Left ventricle myocardium inferior (tissue), 1 donor: ENCODE measurements at places on chromosomes 12 and 14. TPM values are rescaled to one million over a fixed set of nuclear protein-coding genes. Genes with fewer than 3 reads are reported as not detected.

DNA sequence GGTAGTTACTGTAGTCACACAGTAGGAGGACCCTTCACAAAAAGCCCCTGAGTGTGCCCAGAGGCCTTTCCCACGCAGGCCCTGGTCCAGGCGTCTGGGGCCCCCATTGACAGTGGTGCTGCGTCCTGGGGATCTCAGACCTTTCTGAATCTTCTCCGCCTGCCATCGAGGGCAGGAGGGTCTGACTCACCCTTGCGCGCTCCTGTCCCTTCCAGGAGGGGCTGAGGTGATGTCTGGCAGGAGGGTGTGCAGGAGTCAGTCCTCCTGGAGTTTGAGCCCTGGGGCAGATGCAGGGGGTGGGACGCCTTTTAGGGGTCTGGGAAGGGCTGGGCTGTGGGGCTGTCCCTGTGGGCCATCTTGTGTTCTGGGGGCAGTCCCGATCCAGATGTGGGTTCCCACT, 386.8 kb downstream of the TMEM121 start:
- DNase-seq, result no peak
- peaks cover 17% of the 10 kb centered on the region for H3K27me3 ChIP-seq
- H3K36me3 ChIP-seq, result no peaks in the 10 kb centered on the region
- H3K4me3 ChIP-seq, result no peak overlapping the region
- H3K4me1 ChIP-seq, result no peaks in the 10 kb centered on the region

GRCh38 chr14:23695664-23695999, 59.5 kb downstream of the DHRS2 start:
- peak overlapping the region; percentile 59 for H3K4me3 ChIP-seq
- H3K4me1 ChIP-seq, result peaks cover 29% of the 10 kb centered on the region
- peaks cover 22% of the 10 kb centered on the region for H3K27me3 ChIP-seq
- H3K36me3 ChIP-seq, result no peaks in the 10 kb centered on the region
- no peak overlapping the region for H3K27ac ChIP-seq
- DNase-seq, result no peak

DNA sequence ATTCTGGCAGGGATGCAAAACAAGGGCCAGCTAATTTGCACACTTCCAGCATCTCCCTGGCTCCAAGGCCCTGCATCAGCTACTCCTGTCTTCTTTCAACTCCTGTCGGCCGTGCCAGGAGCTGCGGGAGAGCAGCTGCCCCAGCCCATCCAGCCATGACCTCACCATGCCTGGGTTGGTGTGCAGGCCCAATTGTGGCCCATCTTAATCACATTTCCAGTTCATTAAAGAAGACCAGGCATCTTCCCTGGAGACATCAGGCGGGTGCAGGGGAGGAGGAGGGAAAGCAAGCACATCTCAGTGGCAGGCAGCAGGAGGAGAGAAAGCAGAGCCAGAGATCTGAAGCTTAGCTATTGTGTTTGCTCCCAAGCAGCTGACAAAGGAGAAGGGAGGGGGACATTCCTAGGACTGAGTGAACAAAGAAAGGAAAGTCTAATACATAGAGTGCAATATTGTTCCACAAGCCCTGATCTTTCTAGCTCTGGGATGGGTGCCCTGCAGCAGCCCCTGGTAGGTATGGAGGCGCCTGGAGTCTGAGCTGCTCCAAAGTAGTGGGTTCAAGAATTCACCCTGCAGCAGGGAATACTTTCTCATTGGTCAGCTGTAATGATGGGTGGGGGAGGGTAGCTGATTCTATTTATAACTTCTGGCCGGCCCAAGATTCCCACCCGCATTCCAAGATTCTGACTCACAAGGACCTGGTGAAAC, 40.1 kb downstream of the VWF start:
- no peaks in the 10 kb centered on the region for H3K27me3 ChIP-seq
- H3K27ac ChIP-seq, result peak overlapping the region; percentile 80
- no peak overlapping the region for H3K4me3 ChIP-seq
- peaks cover 7% of the 10 kb centered on the region for H3K36me3 ChIP-seq
- no peak for DNase-seq

GRCh38 chr14:69395929-69396328, 2.2 kb downstream of the ERH start:
- peaks cover 82% of the 10 kb centered on the region for H3K4me1 ChIP-seq
- no peak overlapping the region for H3K27ac ChIP-seq
- H3K27me3 ChIP-seq, result no peaks in the 10 kb centered on the region
- DNase-seq, result no peak
- no peak overlapping the region for H3K4me3 ChIP-seq

DNA sequence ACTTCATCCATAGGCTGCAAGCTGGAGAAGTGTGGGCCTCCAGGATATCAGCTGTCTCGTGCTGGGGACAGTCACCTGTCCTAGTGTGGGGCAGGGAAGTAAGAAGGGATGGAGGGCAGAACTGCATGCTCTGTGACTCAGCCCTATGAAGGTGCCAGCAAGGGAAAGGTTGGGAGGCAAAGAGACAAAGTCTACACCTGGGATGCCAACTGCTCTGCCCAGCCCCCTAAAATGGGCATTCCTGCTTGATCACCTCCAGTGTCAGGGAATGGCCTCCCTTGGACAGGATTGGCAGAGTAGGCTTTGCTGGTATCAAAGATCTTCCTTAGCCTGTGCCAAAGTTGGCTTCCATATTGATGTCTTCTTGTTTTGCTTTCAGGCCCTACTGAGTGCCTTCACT, 335.0 kb downstream of the BCL11B start:
- no peak overlapping the region for H3K4me3 ChIP-seq
- no peaks in the 10 kb centered on the region for H3K36me3 ChIP-seq
- no peak for DNase-seq
- H3K27ac ChIP-seq, result no peak overlapping the region
- H3K4me1 ChIP-seq, result no peaks in the 10 kb centered on the region

- peaks cover 51% of the 10 kb centered on the region for H3K4me1 ChIP-seq
- H3K27ac ChIP-seq, result no peak overlapping the region
- DNase-seq, result no peak
- H3K36me3 ChIP-seq, result peaks cover 32% of the 10 kb centered on the region
- no peak overlapping the region for H3K4me3 ChIP-seq
- no peaks in the 10 kb centered on the region for H3K27me3 ChIP-seq
Observed at GRCh38 chr12:12521888-12522287, 40.8 kb downstream of the DUSP16 start.

DNA sequence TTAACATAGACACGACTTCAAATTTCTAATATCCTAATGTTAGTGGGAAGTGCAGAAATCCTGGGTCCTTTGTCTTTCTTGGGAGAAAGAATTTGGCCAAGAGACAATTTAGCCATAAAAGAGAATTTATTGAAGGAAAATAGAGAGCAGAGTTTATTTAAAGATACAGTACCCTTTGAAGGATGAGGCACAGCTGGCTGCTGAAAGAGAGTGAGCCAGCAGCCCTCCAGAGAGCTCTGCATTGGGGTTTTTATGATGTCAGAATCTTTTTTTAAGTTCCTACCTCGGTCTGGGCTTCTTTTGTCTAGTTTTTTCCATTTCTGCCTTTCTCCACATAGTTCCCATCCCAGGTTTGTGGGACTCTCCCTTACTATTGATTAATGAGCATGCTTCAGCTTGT, 37.5 kb downstream of the CCER1 start:
- H3K36me3 ChIP-seq, result no peaks in the 10 kb centered on the region
- no peak for DNase-seq
- peaks cover 3% of the 10 kb centered on the region for H3K4me1 ChIP-seq
- H3K27me3 ChIP-seq, result no peaks in the 10 kb centered on the region
- no peak overlapping the region for H3K27ac ChIP-seq

- DNase-seq, result no peak
- H3K36me3 ChIP-seq, result no peaks in the 10 kb centered on the region
- H3K27me3 ChIP-seq, result no peaks in the 10 kb centered on the region
- peak overlapping the region; percentile 67 for H3K27ac ChIP-seq
Observed at GRCh38 chr14:61341275-61342206, 20.2 kb downstream of the PRKCH start.

DNA sequence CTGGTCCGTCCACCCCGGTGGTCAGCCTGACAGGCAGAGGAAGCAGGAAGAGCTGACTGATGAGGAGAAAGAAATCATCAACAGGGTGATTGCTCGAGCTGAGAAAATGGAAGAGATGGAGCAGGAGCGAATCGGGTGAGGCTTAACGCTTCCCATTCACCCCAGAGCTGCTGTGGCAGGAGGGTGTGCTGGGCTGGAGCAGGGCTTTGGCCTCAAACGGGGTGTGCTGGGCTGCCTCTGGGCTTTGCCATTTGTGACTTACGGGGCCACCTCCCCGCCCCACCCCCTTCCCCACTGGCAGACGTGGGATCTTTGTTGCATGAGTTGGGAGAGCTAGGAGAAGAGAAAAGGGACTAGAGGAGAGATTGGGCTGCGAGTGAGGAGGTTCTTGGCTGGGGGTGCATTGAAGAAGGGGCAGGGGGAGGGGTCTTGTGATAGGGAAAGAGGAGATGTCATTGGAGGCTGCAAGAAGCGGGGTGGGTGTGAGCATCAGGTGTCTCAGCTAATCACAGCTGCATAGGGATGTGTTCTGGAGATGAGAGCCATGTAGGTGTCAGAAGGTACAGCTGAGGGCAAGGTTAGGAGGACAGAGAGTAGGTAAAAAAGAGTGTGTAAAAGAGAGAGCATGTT, 56.3 kb downstream of the RPH3A start:
- H3K36me3 ChIP-seq, result no peaks in the 10 kb centered on the region
- peaks cover 91% of the 10 kb centered on the region for H3K27me3 ChIP-seq
- no peak overlapping the region for H3K4me3 ChIP-seq
- no peak for DNase-seq
- no peak overlapping the region for H3K27ac ChIP-seq

DNA sequence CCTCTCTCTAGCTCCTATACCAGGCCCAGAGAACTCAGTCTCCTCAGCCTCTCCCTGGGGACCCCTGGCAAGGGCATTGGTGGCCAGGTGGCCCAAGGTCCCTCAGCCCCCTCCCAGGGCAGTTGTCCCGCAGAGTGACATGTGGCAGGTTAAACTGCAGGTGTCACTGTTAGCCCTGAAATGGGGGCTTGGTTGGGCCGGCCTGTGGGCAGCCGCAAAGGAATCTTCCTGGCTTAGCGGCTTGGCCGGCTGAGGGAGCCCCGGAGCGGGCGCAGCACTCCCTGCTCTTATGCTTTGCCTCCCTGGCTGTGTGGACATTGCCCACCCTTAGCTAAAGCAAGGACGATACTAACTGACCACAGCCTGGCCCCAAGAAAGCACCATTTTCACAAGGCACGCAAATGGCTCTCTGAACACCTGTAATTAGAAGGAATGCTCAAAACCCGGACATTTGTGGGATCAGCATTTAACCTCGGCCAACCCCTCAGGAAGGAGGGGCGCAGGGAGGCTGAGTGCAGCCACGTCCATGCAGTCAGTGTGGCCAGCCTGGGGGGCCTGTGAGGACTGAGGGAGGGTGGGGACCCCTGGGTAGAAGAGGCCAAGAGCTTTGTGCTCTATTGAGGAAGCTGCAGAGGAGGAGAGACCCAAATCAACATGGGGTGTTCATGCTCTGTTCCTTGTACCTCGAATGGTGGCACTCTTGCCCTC, 82.2 kb downstream of the PAPOLA start:
- H3K27ac ChIP-seq, result no peak overlapping the region
- no peaks in the 10 kb centered on the region for H3K36me3 ChIP-seq
- peaks cover 53% of the 10 kb centered on the region for H3K27me3 ChIP-seq

DNA sequence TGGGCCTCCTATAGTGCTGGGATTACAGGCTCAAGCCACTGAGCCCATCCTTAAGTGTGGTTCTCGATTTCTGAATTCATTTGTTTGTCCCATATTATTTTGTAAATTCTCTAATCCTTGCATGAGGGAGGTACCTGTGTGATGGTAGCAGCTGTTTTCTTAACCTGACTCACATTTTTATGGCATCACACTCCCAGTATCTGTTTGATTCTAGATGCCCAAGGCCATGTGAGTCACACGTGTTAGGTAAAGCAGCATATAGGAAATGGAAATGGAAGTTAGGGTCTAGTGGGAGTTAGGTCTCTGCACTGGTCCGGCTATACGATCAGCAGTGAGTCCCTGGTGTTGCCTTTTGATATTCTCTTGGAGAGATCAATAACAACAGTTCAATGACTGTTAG, 198.1 kb downstream of the ERC1 start:
- H3K4me1 ChIP-seq, result peaks cover 15% of the 10 kb centered on the region
- no peak for DNase-seq
- H3K27ac ChIP-seq, result no peak overlapping the region
- H3K36me3 ChIP-seq, result peaks cover 54% of the 10 kb centered on the region

DNA sequence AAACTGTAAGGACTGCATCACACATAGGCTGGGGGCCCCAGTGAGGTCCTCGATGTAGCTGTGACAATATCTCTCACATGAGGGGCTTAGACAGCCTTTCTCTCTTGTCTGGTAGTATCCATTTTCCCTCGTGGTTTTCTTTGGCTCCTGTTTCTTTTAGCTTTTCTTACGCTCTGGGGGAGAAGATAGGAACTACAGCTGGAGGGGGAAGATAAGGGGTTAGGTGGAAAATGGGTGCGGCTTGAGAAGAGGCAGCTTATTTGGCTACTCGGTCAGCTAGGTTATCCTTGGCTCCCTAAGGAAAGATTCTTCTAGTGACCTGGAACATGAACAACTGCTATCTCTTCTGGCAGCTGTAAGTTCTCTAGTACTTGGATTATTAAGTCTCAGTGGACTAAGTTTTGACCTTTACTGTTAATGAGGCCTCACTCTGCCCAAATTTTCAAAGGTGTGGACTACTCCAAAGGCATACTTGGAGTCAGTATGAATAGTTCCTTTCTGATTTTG, 28.7 kb upstream of the CPNE8 start:
- peaks cover 27% of the 10 kb centered on the region for H3K27me3 ChIP-seq
- H3K4me3 ChIP-seq, result no peak overlapping the region
- no peak overlapping the region for H3K27ac ChIP-seq
- DNase-seq, result no peak

GRCh38 chr12:92059960-92060359, 85.7 kb downstream of the BTG1 start:
- H3K4me3 ChIP-seq, result no peak overlapping the region
- H3K4me1 ChIP-seq, result peaks cover 33% of the 10 kb centered on the region
- DNase-seq, result no peak
- H3K27me3 ChIP-seq, result no peaks in the 10 kb centered on the region

GRCh38 chr12:3644104-3644503, 108.8 kb downstream of the CRACR2A start:
- no peak for DNase-seq
- H3K4me1 ChIP-seq, result peaks cover 10% of the 10 kb centered on the region
- H3K4me3 ChIP-seq, result no peak overlapping the region
- no peaks in the 10 kb centered on the region for H3K27me3 ChIP-seq

GRCh38 chr14:75434138-75434889, 6.5 kb downstream of the JDP2 start:
- peaks cover 92% of the 10 kb centered on the region for H3K4me1 ChIP-seq
- peaks cover 68% of the 10 kb centered on the region for H3K36me3 ChIP-seq
- no peak overlapping the region for H3K27ac ChIP-seq
- DNase-seq, result no peak
- no peak overlapping the region for H3K4me3 ChIP-seq
- no peaks in the 10 kb centered on the region for H3K27me3 ChIP-seq

GRCh38 chr14:89912667-89913211, 41.8 kb downstream of the EFCAB11 start:
- no peaks in the 10 kb centered on the region for H3K27me3 ChIP-seq
- H3K27ac ChIP-seq, result no peak overlapping the region
- no peak overlapping the region for H3K4me3 ChIP-seq
- H3K36me3 ChIP-seq, result no peaks in the 10 kb centered on the region
- DNase-seq, result no peak

Gene GAPDH
- total RNA-seq, result 4,161 TPM

Gene ARHGEF25
- 9.7 TPM for total RNA-seq

Gene MANSC1
- total RNA-seq, result 8.7 TPM

Gene SERPINA12
- not detected for total RNA-seq

Gene TDRD9
- total RNA-seq, result 4.8 TPM

Gene TBX3
- total RNA-seq, result 27.2 TPM

Gene NFATC4
- total RNA-seq, result 20.6 TPM

Gene KCNA1
- not detected for total RNA-seq

Gene OAS1
- 4.8 TPM for total RNA-seq

Gene EML5
- total RNA-seq, result 0.36 TPM

Gene HAL
- total RNA-seq, result not detected
